ENCODE measurements at places on chromosomes 11 and 22.
A peak's percentile ranks its signal among the peaks of the same experiment; 100 is the strongest.

DNA sequence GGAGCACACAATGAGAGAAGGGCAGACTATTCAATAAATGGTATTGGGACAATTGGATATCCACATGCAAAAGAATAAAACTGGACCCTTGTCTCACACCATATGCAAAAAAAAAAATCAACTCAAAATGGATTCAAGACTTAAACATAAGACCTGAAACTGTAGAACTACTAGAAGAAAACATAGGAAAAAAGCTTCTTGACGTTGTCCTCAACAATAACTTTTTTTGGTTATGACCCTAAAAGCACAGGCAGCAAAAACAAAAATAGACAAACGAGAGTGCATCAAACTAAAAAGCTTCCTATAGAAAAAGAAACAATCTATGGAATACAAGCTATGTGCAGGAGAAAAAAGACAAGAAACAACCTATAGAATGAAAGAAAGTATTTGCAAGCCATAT is 37.1 kb upstream of the EED start:
- no peak for DNase-seq

- no peak for DNase-seq
Observed at GRCh38 chr11:67287355-67288197, 1.5 kb upstream of the ANKRD13D start.

DNA sequence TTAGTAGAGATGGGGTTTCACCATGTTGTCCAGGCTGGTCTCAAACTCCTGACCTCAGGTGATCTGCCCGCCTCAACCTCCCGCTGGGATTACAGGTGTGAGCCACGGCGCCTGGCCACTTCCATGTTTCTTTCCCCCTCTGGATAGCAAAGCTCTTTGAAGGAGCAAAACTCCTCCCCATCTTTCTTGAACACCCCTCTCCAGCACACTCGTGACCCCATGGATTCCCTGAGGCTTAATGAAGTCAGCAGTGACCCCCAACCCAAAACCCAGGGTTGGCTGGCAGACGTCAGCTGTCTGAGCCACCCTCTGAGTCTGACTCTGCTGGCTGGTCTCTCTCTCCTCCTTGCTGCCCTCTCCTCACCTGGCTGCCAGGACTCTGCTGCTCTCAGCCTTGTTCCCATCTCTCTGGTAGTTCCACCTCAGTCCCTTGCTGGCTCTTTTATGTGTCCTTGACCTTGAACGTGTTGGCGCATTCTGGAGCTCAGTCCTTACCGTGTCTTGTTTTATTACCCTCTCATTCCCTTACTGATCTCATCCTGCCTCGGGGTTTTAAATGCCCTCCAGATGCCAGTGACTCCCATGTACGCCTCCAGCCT is 44.5 kb downstream of the PARVG start:
- DNase-seq, result no peak

DNA sequence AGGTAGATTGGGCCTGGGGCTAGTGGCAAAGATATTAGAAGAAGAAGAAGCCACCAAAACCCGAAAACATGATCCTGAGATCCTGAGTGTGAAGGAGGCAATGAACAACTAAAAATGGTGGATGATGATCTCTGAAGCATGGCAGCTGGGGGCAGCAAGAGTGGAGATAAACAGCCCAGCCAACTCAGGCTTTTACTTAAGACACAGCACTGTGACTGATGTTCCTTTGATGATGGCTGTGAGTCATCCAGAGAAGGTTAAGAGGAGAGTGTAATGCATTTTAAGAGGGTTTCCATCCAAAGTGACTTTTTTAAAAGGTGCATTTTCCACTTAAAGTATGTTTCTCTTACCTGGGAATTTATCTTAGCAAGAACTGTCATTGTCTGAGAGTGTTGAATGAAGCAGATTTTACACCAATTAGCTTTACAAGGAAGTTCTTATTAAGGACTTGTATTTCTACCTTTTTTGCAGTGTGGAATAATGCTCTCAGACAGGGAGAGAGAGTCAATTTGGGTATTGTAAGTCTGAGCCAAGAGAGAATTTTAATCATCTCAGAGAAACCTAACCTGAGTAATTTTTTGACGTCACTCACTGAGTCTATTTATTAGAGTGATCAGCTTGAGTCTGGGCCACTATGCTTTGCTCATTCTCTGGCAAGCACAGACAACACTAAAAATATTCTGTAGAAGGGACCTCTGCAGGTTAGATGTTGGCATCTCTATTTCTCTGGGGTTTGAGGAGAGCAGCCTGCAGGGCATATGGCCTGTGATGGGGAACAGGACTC is 14.1 kb upstream of the CALCB start:
- DNase-seq, result no peak

- no peak for DNase-seq
Observed at GRCh38 chr11:102456381-102456780, 3.8 kb upstream of the TMEM123 start.

DNA sequence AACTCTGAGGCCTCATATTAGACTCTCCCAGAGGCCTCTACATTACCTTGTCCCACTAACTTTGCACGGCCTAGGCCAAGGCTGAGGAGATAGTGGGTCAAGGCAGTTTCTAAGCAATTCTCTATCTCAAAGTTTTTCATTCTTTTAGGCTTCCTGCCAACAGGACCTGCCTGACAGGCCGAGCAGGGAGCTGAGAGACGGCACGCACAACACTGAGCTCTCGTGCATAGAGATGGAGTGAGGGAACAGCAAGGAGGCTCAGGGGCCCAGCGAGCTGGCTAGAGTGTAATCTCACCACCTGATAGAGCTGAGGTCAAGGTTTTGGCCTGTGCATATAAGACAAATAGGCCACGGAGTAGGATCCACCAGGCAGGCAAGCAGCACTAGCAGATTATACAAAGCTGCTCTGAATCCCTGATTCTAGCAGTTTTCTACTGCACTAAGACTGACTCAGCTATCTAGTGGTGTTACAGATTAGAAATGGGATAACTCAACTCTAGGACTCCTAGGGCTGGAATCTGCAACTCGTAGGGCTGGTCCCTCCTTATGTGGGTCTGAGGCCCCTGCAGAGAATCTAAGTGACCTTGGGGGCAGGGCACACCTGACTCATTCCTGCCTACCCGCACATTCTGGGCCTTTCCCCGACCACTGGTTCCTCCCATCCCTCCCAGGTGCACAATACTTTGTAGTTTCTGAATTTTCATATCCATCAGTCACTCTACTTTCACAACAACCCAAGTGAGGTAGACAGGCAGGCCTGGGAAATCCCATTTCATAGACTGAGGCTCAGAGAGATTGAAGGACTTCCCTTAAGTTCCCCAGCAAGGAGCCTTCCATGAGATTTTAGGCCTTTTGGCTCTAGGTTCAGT is 1.7 kb downstream of the CYB5R2 start:
- no peak for DNase-seq

GRCh38 chr11:134008634-134009071 is 51.9 kb upstream of the IGSF9B start:
- no peak for DNase-seq

GRCh38 chr11:72144807-72145565 is 9.5 kb downstream of the FOLR3 start:
- peak; percentile 93 for DNase-seq

GRCh38 chr11:69513663-69514224 is 32.3 kb downstream of the LINC01488 start:
- no peak for DNase-seq

- no peak for DNase-seq
Observed at GRCh38 chr11:61596990-61597389, 16.1 kb upstream of the SYT7 start.

GRCh38 chr11:67332081-67332691 is 21.2 kb downstream of the POLD4 start:
- no peak for DNase-seq

GRCh38 chr22:39115977-39116621 is 19.1 kb downstream of the APOBEC3H start:
- no peak for DNase-seq

DNA sequence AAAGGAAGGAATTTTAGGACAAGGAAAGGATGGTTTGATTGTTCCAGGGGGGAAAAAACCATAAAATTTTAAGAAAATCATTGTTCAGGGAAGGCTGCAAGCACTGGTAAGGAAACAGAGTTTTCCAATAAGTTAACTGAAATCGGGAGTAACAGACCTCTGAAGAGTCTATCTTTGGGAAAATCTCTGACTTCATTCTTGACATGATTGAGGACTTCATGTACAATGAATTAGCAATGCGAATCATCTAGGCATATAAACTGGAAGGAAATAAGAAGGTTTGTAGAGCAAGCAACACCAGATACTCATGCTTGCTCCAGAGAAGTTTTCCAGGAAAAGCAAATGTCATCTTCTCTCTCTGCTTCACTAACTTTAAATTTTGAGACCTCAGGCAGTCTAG is 18.5 kb downstream of the APLP2 start:
- DNase-seq, result no peak

DNA sequence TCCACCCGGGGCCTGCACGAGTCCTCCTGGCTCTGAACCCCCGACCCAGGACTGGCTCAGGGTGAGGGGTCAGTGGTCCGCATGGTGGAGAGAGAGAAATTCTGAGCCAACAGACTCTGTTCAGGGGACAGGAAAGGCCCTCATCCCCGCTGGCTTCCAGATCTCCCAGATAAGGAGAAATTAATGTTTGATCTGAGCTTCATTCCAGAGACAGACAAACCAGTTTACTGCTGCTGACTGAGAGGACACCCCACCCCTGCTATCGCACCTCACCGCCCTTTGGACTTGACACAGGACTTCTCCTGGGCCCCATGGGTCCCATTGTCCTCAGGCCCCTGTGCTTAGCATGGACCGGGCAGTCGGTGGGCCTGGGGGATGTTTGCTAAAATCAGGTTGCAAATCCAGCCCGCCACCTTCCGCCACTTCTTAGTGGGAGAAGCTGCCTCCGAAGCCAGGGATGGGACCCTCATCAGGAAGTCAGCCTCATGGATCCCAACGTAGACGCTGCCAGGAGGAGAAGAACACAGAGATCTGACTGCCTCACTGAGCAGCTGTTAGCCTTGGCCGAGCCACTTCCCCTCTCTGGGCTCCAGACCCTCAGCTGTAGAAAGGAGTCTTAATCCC is 11.2 kb upstream of the UPK3A start:
- no peak for DNase-seq

GRCh38 chr22:29268511-29269229 is 602 bp downstream of the EWSR1 start:
- no peak for DNase-seq

- no peak for DNase-seq
Observed at GRCh38 chr22:37260901-37261336, 16.9 kb upstream of the RAC2 start.

GRCh38 chr11:64152841-64153691 is 12.8 kb downstream of the MACROD1 start:
- DNase-seq, result no peak

DNA sequence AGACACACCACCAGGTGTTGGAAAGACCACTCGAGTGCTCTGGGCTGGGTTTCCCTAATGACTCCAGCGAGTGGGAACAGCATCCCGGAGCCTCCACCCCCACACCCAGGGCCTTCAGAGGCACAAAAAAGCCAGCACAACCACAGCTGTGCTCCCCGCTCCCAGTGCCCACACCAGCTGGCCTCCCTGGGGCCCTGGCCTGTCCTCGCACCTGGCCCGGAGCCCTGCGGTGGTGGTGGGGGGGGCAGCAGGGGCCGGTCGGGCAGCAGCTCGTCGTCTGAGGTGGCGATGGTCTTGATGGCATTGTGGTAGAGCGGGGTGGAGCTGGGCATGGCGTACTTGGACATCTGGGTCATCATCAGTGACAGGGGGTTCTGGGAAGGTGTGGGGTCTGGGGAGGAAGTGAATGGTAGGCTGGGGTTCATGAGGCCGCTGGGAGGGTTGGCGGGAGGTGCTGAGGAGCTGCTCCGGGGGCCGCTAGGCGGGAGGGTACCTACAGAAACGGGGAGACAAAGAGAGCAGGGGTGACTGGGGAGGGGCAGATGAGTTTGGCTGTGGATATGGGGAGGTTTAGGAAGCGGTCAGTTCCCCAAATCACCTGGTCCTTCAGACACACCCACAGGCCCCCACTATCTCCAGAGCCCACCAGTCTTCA is 16.1 kb downstream of the CXCR5 start:
- DNase-seq, result no peak

DNA sequence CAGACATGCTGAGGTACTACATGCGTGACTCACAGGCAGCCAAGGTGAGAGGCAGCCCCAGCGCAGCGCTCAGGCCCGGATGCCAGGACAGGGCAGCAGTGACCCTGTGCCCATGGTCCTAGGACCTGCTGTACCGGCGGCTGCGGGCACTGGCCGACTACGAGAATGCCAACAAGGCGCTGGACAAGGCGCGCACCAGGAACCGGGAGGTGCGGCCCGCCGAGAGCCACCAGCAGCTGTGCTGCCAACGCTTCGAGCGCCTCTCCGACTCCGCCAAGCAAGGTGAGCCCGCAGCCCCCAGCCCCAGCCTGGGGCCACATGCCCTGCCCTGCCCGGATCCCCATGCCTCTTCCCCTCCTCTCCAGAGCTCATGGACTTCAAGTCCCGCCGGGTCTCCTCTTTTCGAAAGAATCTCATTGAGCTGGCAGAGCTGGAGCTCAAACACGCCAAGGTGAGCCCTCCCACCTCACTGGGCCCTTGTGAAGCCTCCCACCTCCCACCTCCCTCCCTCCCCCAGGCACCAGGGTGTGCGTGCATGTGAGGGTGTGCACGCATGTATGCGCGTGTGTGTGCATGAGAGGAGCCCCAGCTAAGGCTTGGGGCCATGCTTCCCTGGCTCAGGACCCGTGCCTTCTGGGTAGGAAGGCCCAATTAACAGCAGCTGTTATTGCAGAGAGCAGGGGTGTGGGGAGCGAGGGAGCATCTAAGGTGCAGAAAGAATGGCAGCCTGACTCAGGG is 5.3 kb downstream of the CFL1 start:
- DNase-seq, result no peak

DNA sequence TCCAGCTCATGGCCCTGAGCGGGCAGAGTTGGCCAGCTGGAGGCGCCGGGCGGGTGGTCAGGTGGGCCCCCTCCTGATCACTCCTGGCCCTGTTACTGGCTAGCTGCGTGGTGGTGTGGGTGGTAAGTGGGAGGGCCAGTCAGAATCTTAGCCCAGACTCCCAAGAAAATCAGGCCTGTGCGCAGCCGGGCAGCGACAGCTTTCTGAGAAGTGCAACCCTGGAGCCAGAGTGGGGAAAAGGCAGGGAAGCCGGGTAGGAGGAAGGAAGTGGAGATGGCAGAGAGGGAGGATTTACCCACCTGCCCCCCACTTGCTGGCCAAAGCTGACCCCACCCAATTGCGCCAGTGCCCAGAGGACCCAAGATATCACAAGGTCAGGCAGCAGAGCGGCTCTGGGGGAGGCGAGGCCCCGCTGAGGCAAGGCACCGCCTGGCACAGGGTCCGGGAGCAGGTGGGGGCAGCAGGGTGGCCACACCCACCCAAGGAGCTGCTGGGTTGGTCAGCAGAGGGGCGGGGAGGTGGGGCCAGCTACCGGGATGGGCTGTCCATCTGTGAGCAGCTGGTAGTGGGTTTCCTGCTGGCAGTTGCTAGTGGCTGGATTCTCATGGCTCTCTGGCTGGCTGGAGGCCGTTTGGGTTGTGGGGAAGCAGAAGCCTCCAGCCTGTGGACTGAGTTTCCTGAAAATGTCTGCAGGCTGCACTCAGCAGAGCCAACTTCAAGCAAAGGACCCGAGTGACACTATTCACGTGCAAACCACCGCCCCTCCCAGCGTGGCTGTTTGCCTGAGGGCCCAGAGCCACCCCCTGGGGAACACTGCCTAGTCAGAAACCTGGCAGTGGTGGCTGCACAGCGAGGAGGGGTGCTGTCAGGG is 196.4 kb downstream of the IGLL1 start:
- DNase-seq, result no peak
